Left forelimb (tissue), 1 donor: ENCODE measurements at places on chromosomes 6 and 20.

DNA sequence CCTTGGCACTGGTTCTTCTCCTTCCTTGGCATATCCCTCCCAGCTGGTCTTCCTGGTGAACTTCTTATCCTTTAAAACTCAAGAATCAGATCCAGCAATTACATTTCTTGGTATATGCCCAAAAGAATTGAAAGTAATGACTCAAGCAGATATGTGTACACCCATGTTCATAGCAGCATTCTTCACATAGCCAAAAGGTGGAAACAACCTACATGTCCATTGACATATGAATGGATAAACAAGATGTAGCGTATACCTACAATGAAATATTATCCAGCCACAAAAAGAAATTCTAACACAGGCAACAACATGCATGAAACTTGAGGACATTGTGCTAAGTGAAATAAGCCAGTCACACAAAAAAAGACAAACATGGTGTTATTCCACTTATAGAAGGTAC is 103.7 kb upstream of the NT5E start:
- no peak for DNase-seq

- DNase-seq, result peak; percentile 57
Observed at GRCh38 chr6:36958775-36959554, 4.4 kb downstream of the PI16 start.

- DNase-seq, result peak; percentile 23
Observed at GRCh38 chr20:22796469-22797077, 212.2 kb upstream of the FOXA2 start.

- DNase-seq, result no peak
Observed at GRCh38 chr20:18511571-18511970, 3.8 kb downstream of the SEC23B start.

- no peak for DNase-seq
Observed at GRCh38 chr6:13277231-13277630, 51.1 kb downstream of the TBC1D7 start.

DNA sequence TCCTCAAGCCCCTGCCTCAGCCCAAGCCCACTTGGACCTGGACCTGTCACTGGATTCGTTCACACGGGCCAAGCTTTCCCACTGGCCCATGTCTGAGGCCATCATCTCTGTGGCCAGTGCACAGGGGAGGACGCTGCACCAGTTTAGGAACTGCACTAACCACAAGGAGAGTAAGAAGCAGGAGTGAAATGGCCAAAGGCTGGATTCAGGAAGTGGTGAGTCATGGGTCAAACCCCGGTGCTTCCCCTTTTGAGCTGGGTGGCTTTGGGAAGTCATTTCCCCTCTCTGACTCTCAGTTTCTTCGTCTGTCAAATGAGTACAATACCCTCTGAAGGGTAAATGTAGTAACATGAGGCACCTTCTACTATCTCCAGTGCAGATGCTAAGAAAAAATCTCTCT is 87.9 kb downstream of the CD40 start:
- no peak for DNase-seq

- no peak for DNase-seq
Observed at GRCh38 chr6:88890860-88891845, 72.3 kb downstream of the RNGTT start.

GRCh38 chr20:53175135-53175780 is 203.1 kb downstream of the TSHZ2 start:
- no peak for DNase-seq

- DNase-seq, result no peak
Observed at GRCh38 chr6:116175344-116175743, 49.4 kb upstream of the COL10A1 start.

DNA sequence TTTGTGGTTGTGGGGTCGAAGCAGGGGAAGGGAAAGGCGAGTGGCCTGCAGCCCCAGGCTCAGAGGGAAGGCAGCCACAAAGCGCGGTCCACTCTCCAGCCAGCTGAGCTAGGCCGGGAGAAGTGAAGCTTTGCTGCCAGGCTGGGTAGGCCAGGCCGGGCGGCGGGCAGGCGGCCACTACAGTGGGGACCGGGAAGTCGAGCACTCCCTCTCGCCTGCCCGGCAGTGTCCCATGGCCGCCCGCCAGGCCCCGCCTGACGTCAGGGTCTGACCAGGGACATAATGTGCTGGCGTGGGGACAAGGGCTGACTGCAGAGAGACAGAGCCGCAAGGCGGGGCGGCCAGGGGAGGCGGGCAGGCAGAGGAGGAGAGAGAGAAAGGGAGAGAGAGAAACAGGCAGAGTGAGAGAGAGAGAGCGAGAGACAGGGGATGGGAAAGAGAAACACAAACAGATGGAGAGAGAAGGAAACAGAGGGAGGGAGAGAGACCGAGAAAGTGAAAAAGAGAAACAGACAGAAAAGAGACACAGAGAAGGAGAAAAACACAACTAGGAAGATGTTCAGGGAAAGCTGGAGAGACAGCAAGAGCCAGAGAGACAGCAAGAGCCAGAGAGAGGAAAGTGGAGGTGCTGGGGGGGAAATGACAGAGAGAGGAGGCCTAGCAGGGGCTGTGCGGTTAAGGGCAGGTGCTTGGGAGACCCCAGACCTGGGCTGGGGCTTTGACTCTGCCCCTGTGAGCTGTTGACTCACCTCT is 94.5 kb upstream of the PTPN1 start:
- DNase-seq, result peak; percentile 96

GRCh38 chr20:677957-678356 is 2.4 kb upstream of the SCRT2 start:
- no peak for DNase-seq

GRCh38 chr20:38730167-38730988 is 6.1 kb downstream of the SLC32A1 start:
- DNase-seq, result no peak

DNA sequence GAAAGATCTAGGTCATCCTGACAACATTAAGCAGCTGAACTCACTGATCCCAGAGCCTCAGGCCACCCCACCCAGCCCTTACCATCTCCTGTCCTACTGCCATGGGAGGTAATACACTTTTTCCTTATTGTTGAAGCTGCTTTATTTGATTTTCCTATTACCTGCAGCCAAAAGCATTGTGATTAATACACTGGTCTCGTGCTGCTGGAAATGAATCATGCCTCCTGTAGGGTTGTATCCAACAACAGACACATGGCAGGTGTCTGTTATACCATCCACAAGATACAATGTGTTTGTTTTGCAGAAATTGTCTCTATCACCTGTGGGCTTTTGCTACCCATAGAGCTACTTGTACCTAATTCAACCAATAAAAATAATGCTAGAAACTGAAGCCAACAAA is 34.2 kb downstream of the MYLIP start:
- no peak for DNase-seq

DNA sequence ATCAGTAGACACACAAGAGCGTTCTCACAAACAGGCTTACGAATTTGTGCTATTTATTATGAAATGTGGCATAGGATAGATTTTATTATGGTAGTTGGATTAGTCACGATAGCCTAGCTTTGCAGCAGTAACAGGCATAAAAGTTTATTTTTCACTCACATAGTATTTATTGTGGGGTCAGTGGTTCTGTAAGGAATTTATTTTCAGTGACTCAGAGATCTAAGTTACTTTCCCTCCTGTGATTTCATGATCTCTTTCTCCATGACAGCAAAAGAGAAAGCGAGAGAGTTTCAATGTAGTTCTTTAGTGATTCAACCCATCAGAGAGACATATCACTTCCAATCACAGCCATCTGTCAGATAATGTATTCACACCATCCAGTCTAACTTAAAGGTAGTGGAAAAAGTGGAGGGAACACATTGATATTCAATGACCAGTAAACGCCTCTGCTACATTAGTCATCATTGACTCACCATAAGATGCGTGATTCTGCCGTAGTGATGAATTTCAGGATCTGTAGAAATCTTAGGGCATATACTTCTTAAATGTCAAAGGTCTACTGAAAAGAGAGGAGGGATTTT is 605.5 kb downstream of the HDGFL1 start:
- DNase-seq, result no peak

- DNase-seq, result no peak
Observed at GRCh38 chr6:71706523-71706922, 179.8 kb upstream of the RIMS1 start.

DNA sequence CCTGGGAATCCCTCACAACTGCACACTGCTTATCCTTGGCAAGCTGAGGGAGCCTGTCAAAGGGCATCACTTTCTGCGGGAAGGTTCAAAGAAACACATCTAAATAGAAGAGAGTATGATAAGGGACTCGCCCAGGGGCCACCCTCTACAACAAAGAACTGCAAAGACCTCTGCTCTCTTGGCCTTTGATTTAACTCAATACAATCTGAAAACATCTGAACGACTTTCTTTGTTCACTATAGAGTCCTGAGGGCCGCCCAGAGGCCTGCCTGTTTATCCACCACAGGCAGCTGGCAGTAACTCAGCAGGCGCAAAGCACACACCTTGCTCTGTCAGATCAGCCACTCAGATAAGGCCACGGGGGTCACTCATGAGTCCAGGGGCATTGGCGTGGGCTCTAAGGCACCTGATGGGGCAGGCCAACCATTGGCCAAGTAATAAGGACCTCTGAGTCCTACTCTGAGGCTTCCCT is 139.3 kb downstream of the UNC5CL start:
- DNase-seq, result no peak

- no peak for DNase-seq
Observed at GRCh38 chr6:46491628-46492547, 639 bp upstream of the RCAN2 start.

DNA sequence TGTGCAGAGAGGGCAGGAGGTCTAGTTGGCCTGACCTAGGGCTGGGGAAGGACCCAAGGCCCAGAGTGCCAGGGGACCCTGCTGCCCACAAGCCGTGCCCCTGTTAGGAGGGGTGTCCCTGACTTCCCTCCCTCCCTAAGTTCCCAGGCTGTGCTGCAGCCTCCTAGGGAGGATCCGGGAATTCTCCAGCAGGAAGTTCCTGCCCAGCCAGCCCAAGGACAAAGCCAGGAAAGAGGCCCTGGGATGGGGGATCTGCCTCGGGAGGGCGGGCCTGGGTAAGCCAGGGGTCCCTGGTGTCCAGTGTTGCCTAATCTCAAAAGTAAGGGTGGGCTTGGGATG is 9.3 kb upstream of the BAK1 start:
- DNase-seq, result no peak

DNA sequence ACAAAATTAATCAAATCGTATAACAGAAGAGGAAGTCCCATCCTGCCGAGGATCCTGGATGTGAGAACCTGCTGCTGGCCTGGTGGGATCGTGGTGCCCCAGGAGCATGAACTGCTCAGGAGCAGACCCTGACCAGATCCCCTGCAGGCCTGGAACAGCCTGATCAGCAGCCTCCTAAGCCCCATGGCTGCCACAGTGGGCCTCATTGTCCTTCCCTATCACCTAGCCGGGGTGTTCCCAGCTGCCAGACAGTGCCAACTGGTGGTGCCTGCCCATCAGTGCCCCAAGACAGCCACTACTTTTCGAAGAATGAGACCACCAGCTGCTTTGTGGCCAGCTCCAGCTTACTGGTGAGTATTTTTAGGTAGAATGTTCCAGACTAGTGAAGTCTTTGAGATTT is 19.6 kb upstream of the MAS1L start:
- no peak for DNase-seq

DNA sequence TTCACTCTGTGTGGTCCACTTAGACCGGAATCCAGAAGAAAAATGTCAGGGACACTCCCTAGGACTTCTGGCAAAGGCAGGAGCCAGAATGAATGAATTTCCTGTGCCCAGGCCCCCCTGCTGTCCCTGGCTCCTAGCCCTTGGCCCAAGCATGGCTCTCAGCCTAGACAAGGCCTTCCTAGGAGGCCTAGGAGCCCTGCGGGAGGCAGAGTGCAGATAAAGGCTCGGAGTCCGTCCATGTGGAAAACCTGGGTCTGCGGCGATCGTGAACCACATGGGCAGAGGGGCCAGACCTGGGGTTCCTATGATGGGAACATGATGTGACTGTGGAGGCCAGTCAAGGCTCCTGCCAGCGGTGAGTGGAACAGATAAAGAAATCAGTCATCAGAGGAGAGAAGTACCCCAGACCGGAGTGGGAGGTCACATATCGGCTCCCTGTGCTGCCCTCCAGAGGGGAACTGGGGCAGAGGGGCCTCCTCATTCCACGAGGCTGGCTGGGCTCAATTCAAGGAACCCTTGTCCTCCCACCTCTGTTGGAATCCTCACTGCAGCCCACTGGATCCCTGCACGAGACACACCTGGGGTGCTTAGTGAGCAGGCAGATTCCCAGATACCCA is 5.9 kb upstream of the VSTM2L start:
- no peak for DNase-seq

- no peak for DNase-seq
Observed at GRCh38 chr6:111618407-111618806, 12.7 kb upstream of the TRAF3IP2 start.

DNA sequence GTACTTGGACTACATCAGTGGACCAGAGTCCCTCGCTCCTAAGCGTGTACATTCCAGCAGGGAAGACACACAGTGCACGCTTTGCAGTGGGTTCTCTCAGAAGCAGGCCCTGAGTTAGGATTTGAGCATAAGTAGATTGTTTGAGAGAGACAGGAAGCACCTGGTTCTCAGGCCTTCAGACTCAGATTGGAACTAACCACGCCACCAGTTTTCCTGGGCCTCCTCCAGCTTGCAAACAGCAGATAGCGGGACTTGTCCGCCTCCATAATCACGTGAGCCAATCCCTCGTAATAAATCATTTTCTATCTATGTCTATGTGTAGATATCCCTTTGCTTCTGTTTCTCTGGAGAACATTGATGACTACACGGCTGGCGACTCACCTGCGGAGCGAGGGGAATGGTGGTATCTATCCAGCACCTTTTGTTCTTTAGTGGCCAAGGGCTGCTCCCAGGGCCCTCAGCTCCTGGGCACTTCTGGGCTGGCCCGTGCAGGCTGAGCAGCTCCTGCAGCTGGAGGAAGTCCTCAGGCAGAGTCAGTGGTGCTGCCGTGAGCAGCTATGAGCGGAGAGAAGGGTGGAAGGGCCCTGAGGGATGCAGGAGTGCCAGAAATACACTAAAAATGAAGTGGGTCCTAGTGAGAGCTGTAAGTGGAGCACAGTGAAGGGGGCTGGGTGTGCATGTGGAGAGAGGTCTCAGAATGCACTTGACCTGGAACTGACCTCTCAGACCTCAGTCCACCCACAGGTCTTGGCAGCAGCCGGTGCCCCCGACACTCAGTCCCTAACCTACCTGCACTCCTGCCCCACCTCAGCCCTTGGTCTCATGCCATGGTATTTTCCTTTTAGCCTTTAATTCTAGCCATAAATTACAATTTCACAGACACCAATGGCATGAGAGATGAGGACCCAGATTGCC is 76.9 kb downstream of the STK35 start:
- DNase-seq, result no peak

- no peak for DNase-seq
Observed at GRCh38 chr20:64236137-64237088, 19.1 kb upstream of the PCMTD2 start.

DNA sequence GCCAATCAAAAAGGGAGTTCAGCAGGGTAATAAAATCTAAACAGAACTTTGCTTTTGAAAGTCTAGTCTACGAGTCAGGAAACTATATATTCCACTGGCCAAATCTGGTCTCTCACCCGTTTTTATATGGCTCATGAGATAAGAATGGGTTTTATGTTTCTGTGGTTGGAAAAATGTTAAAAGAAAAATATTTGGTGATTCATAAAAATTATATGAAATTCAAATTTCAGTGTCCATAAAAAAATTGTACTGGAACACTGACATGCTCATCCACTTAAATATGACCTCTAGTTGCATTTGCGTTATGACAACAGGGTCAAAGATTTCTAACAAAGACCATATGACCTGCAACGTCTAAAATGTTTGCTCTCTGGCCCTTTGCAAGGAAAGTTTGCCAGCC is 22.3 kb upstream of the LAMP5 start:
- no peak for DNase-seq

- DNase-seq, result no peak
Observed at GRCh38 chr20:56200456-56200855, 48.1 kb upstream of the MC3R start.

GRCh38 chr6:53446151-53446550 is 97.4 kb upstream of the ELOVL5 start:
- DNase-seq, result no peak

- no peak for DNase-seq
Observed at GRCh38 chr6:14597090-14597489, 479.5 kb downstream of the CD83 start.
